ENCODE measurements at places on chromosomes 1 and 21.

GRCh38 chr1:53196485-53197290 is at the start of gene CPT2:
Gene CPT2 (plus strand): TSS chr1:53196824. CDS start chr1:53196944, 120 bp downstream.
- DNase-seq = peak; percentile 80

- DNase-seq = peak; percentile 11
Observed at GRCh38 chr1:86687595-86687994, 16.8 kb upstream of the SH3GLB1 start.

DNA sequence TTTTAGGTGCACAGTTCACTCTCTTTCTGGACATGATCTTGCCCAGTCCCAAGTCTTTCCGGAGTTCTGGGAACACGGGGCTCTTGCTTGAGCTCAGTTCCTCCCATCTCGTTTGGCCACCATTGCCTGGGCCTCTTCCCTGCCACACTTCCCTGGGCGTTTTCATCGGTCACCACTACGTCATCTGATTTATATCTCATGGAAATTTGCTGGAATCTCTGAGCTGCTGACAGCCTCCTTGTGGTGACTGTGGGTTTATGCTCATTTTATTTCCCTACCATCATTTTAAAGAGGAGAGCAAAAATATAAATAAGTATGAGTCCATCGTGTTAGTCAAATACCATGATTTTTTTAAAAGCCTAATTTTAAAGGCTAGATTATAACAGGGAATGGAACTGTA is 449.1 kb upstream of the KAZN start:
- DNase-seq = peak; percentile 66

- DNase-seq = no peak
Observed at GRCh38 chr1:240138867-240139266, 47.2 kb downstream of the FMN2 start.

DNA sequence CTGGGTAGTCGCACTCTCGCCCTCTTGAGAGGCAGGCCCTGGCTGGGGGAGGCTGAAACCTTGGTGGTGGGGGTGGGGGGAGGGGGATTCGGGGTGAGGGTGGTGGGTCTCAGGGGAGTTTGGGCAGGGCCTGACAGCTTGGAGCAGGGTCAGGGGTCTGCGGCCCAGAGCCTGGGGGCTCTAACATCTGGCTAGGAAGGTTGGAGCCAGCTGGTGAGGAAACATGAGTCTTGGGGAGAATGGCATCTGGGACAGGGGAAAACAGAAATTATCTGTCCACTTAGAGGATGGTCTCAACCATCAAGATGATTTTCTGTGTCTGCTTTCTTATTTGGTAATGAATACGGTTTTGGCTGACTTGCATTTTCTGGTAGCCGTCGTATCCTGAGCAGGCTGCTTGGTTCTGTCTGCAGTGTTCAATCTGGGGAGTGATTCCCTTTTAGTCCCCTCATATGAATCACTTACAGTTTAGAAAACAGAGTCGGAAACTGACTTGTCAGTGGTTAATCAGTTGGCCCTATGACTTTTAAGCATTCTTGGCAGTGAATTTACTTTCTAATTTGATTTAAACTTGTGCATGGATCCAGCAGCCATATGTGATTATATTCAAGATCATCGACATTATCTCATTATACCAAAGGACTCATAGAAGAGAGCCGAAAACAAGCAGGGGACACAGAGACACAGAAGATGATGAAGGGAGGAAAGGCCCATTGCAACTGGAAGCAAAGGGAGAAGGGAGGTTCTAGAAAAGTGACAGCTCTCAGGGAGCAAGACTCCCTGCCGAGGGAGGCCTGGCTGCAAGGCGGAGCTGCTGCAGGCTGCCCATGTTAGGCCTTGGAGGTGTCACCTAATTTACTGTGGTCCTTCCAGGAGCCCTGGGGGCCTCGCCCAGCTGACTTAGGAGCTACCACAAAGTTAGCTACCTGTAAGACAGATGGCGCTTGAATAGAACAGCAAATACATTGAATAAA is 237.6 kb downstream of the SDCCAG8 start:
- no peak for DNase-seq

DNA sequence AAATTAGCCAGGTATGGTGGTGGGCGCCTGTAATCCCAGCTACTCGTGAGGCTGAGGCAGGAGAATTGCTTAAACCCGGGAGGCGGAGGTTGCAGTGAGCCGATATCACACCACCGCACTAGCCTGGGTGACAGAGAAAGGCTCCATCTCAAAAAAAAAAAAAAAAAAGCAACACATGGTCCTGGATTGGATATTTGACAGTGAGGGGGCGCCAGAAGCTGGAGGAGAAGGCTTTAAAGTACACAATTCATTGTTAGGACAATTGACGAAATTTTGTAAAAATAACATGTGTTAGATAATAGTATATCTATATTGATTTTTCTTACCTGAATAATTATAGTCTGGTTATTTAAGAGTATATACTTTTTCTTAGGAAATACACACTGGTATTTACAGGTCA is 50.2 kb upstream of the USP25 start:
- DNase-seq = no peak

DNA sequence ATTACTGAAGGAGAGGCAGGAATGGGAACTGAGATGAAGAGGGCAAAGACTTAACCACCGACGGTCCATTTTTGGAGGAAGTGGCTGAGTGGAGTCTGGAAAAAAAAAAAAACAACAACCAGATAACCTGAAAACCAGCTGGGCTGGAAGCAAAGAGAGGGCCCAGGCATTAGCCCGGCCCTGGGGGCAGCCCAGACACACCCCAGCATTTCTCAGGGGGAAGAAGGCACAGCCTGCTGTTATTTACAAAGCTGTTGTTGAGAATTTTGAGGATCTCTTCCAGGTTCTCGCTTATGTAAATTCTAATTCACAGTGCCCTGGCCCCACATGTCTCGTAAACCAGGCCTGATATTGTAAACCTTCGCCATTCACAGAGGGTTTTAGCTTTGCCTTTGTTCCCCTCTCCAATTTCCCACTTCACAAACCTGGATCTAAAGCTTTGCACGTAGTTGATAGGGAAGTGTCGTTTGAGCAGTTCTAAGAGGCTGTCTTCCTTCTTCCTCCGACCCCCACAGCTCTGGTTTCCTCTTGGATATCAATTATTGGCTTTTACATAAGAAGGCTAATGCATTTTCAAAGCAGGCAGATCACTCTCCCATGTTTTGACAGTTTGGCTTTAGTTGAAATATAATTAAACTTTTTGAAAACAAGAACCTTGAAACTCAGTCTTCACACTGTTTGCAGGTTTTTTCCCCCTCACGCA is 161.8 kb upstream of the IRF2BP2 start:
- DNase-seq = no peak

GRCh38 chr1:246117066-246117791 is 389.9 kb downstream of the SMYD3 start:
- peak; percentile 19 for DNase-seq

- no peak for DNase-seq
Observed at GRCh38 chr1:221886743-221887414, 145.0 kb upstream of the DUSP10 start.

DNA sequence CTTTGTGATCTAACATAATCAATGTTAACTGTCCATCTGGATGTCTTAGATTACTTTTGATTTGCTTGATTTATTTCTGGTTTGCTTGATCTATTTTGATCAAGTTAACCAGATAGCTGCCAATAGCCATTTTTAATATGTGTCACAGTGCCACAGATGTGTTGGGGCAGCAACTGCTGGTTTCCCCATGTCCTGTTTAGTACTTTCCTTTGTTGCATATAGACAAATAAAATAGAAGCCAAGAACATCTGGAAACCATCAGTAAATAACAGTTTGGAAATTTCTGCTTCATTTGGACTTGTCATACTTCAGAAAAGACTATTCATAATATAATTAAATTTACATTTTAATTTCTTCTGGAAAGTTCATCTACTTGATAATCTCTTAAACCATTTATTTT is 145.6 kb upstream of the C21orf91 start:
- no peak for DNase-seq

DNA sequence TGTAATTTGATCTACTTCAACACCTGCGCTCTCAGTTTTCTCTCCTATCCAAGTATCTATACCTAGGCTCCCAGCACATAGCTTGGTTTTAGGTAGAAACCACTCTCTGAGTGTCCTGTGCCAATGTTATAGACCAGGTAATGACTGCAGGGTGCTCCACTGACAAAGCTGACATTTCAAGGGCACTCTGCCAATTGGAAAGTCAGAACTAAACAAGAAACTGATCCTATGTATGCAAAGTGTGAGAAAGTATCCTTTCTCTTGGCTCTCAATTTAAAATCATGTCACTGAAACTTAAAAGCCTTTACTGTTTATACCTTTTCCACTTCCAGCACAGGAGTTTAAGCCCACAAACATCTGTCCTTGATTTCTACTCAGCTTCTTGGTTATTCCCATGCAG is 45.0 kb upstream of the AIM2 start:
- no peak for DNase-seq

GRCh38 chr1:232987774-232988140 is 37.3 kb downstream of the NTPCR start:
- no peak for DNase-seq

- DNase-seq = no peak
Observed at GRCh38 chr21:15430577-15430976, 299.2 kb upstream of the USP25 start.

GRCh38 chr1:21372383-21372782 is 67.6 kb upstream of the NBPF3 start:
- no peak for DNase-seq

GRCh38 chr1:10431070-10431730 is 967 bp downstream of the CENPS start:
- no peak for DNase-seq

DNA sequence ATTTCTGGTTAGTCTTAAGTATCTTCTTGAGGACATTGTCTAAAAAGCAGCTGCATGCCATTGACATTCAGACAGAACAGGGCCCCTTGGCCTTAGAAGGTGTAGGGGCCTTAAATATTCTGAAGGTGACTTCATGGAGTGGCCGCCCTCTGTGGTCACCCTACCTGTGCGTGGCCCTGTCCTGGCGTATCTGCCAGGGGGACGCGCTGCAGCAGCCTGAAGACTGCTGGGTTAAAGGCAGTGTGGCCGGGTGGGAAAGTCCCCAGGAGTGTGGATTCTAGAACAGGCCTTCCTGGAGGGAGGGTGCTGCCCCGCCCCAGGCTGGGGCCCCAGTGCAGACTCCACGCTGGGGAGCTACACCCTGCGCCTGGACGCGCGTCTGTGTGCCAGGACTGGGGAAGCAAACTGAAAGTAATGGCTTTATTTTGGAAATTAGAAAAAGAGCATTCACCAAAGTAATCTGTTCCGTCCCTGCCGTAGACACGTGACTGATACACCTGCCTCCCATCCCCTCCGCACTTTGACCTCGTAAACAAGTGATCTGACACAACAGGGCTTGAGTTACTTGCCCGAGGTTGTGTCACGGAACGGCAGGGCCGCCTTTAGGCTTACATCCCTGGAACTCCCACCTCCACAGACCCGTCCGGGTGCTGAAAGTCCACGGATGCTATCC is 1.8 kb downstream of the AGPAT3 start:
- DNase-seq = peak; percentile 20

- no peak for DNase-seq
Observed at GRCh38 chr1:189628857-189629256, 848.8 kb downstream of the BRINP3 start.

DNA sequence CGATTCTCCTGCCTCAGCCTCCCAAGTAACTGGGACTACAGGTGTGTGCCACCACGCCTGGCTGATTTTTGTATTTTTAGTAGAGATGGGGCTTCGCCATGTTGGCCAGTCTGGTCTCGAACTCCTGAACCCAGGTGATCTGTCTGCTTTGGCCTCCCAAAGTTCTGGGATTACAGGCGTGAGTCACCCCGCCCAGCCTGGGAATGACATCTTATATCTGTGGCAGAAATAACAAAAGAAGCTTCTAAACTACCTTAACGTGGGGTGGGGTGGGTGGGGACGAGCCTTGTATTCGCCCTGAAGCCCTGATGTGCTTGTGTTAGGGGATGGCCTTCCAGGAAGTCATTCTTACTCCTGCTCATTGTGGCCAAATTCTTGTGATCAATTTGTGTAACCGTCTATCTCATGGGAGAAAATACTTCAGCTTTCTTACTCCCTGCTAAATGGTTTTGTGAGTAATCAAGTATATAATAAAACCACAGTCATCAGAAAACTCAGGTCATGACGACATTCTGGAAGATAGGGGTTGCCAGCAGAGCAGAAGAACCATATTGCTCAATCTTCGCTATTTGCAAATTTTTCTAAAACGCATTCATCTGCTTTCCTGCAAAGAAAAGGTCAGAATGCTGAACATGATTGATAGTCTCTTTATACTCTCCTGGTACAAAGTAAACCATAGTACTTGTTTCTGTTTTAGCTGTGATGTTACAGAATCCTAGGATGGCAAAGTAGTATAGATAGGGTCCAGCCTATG is 63.2 kb downstream of the DIRAS3 start:
- DNase-seq = no peak

DNA sequence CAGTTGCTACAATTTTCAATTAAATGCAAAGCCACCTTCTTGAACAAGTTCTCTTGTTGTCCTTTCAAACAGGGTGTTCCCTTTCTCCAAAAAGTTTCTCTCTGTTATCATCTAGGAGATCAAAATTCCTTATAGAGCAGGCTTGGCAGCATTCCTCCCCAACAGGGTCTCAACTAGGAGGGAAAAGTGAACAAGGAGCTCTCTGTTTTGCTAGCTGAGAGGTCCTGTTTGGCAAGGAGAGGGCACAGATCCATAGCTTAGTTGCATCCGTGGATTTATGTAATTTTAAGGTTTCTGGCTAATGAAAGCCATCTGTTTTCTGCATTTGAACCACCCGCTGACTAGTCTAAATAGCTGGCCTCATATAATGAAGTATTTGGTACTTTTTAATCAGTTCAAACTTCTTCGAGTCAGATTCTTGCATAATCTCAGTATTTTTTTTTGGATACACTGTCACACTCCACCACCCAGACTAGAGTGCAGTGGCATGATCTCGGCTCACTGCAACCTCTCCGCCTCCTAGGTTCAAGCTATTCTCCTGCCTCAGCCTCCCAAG is 54.0 kb downstream of the APP start:
- peak; percentile 26 for DNase-seq

DNA sequence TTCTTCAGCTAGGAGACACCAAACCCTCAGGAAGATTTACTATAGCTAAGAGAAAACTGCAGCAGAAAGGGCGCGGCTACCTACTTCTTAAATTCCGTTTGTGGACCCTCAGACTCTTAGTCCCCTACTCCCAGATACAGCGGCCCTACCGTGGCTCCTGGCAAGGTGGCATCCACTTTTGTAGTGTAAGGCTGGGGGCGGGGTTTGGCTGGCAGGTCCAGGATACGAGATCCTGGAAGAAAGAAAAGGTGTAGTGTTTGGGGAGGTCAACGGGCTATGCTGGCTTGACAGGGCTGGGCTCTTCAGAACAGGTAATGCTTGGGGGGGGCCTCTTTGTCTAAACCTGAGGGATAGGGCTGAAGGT is 280 bp downstream of the CREB3L4 start:
- DNase-seq = no peak

- no peak for DNase-seq
Observed at GRCh38 chr1:231424950-231425805, 3.1 kb upstream of the EGLN1 start.

- no peak for DNase-seq
Observed at GRCh38 chr1:37137601-37138000, 103.3 kb upstream of the GRIK3 start.

GRCh38 chr1:82273816-82274215 is 473.1 kb downstream of the ADGRL2 start:
- no peak for DNase-seq

- no peak for DNase-seq
Observed at GRCh38 chr21:28633839-28634555, 358.7 kb downstream of the LTN1 start.
